Right ventricle myocardium inferior (tissue), 1 donor: ENCODE measurements at places on chromosomes 11 and 22.

GRCh38 chr11:93474123-93474522 is 69.1 kb downstream of the SMCO4 start:
- no peak for DNase-seq

- DNase-seq, result no peak
Measured at GRCh38 chr11:32433101-32433913, 2.0 kb downstream of the WT1 start.

GRCh38 chr11:103007521-103007920 is 52.0 kb upstream of the MMP13 start:
- DNase-seq, result no peak

DNA sequence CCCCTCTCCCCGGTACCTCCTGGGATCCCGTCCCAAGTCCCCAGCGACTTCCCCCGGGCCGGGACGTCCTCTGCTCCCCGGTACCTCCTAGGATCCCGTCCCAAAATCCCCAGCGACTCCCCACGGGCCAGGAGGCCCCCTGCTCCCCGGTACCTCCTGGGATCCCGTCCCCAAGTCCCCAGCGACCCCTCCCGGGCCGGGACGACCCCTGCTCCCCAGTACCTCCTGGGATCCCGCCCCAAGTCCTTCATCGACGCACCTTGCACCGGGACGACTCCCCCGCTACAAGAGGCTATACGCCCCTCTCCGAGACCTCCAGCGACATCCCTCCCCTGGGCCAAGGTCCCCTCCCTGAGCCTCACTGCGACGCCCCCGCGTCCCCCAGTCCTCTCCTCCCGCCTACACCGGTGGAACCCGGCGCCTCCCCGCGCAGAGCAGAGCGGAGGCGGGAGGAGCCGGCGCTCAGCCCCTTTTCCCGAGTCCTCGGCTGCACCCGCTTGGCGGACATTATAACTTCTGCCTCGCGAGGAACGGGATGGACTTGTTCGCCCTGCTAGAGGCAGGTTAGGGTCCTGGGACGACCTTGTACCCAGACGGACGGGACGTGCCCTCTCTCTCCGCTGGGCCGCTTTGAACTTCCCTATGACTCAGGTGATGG is 912 bp downstream of the KREMEN1 start:
- peak; percentile 82 for DNase-seq

GRCh38 chr11:113163291-113164030 is 150.9 kb upstream of the TTC12 start:
- DNase-seq, result no peak

DNA sequence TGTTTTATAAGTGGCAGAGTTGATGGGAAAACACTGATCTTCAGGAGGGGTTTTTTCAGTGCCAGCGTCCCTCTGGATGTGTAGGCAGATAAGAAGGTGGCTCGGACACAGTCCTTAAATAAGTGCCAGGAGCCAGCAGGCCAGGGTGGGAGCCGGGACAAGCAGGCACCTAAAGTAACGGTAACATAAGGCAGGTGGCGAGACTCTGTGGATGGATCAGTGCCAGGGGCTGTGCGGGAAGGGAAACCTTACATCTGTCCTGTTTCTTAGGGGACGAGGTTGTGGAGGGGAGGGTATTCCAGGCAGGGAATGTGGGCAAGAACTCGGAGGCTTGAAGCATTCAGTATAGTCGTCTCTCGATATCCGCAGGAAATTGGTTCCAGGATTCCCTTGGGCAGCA is 15.9 kb downstream of the BCR start:
- no peak for DNase-seq

GRCh38 chr22:50138041-50138440 is 32.5 kb upstream of the PANX2 start:
- DNase-seq, result no peak

GRCh38 chr11:101030015-101030414 is 99.6 kb downstream of the PGR start:
- DNase-seq, result no peak

DNA sequence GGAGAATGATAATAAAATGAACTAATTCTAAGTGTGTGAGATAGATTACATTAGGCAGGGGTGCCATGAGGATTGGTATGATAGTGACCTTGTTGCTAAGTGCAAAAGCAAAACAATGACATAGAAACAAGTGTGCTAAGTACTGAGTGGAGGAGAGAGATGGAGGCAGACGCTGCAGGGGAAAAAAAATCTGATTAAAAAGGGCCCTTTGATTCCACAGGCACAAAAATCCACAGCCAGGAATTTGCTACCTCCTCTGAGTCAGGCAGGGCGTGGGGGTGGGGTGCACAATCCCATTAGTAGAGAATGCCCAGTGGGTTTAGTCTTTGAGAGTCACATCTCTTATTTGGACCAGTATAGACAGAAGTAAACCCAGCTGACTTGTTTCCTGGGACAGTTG is at the start of gene CNTF:
Gene CNTF (plus strand): TSS at position 322 of the 400 bp plus-strand sequence. CDS start 88 bp downstream, outside the sequence.
- no peak for DNase-seq

DNA sequence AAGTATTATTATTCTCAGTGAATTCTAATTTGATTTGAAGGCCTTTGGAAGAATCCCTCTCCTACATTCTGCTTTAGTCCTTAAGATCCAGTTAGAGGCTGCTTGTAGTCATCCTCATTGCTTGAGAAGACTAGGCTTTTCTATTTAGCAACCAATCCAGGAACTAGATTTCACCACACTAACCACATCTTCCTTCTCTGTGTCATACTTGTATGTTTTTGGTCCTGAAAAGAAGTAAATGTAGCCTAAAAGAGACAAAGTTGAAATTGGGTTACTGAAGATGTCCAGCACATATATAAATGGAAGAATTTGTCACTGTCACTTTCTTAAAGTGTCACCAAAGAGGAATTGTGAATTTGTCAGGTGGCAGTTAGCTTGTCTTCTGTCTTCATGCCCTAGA is 46.6 kb upstream of the MMP7 start:
- DNase-seq, result no peak

DNA sequence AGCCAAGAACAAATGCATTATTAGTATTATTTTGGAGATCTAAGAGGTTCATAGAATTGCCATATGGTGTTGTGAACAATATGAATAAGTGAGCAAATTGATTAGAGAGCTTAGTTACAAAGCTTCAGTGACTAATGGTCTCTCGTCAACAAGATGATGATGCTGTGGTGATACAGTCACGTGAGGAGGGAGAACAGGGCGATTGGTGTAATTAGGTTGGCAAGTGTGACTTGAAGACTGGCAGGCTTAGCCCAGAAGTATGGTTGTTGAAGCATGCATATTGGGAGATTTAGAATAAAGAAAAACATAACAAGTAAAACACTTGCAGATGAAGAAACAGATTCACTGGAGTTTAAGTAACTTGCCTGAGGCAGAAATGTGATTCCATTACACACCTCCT is 100.6 kb upstream of the SORL1-AS1 start:
- DNase-seq, result no peak

GRCh38 chr11:126359431-126360048 is 4.1 kb downstream of the ST3GAL4 start:
- DNase-seq, result peak; percentile 85

GRCh38 chr11:69563946-69564775 is 76.8 kb upstream of the CCND1 start:
- DNase-seq, result no peak

DNA sequence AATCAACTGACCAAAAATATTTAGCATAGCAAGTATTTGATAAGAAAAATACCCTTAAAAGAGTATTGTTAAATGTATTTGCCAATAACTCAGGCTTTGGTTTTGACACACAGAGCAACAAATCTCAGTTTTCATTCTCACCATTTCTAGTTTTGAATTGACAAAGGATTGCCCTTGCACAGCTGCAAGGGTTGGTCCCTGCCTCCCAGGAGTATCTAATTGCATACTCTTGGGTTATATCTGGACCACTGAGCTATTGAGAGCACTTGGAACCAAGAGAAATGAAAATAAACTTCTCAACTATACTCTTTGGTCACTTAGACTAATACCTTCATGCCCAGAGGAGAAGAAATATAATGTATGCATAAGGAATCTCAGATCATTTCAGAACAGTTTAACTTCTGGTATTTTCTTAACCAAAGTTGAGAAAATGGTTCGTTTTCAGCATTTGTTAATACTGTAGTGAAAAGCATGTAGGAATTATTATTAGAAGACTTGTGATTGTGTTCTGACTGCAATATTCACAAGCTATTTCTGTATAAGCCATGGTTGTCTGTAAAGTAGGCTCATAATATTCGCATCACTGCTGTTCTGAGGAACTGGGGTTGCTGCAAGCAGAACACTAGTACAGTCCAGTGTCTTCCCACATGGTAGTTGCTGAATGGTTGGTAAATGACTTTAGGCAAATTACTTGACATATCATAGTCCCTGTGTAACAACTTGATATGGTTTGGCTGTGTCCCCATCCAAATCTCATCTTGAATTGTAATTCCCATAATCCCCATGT is 7.9 kb downstream of the C2CD3 start:
- no peak for DNase-seq

DNA sequence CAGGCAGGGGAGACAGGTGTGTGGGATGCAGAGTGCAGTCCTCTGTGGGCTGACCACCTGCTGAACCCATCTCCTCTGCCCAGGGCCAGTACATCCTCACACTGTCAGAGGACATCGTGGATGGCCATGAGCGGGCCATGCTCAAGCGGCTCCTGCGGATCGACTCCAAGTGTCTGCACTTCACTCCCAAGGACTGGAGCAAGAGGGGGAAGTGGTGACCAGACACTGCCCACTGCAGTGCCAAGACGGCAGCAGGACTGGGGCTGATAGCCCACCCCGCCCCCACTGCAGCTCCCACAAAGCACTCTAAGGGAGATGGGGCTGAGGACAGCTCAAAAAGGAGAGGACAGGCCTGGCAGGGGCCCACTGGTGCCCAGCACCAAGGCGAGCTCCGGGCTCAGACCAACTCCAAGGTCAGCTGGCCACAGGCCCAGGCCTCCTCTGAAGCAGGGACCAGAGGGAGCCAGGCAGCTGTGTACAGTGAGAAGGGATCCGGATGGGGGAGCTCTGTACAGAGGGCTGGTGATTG is 1.6 kb downstream of the RNASEH2C start:
- DNase-seq, result no peak

DNA sequence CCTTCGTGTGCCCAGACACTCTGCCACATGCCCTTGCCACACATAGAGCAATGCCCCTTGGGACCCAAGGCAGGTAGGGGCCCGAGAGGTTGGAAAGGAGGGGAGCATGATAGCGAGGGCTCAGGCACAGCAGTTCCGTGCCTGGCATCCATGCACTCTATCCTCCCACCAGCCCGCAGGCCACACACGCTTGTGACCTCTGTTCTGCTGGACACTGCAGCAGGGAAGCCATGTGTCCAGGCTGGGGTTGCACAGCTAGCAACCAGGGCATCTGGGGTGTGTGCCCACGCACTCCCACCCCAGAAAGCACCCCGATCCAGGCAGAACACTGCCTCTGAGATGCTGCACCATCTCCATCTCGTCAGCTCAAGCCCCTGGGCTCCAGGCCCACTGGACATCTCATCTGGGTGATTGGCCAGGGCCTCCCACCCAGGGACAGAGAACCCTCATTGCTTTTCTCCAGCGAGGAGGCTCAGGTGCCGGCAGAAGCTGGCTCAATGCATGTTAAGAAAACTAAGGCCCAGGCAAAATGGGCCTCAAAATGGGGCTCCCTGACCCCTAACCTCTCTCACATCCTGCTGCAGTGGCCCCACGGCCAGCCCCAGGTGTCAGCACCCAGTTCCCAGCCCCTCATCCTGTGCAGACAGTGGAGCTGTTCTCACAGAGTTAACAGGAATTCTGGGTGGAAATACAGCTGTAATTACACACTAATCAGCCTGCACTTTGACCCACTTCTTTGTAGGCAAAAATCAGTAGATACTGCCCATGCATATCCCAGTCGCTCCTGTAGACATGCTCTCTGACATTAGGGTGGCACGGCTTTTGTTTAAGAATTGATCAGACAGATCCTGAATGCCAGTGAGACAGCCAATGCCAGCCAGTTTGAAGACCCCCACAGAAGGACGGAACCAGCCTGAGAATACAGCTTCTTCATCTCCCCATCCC is 173.9 kb upstream of the B3GAT1 start:
- DNase-seq, result no peak

DNA sequence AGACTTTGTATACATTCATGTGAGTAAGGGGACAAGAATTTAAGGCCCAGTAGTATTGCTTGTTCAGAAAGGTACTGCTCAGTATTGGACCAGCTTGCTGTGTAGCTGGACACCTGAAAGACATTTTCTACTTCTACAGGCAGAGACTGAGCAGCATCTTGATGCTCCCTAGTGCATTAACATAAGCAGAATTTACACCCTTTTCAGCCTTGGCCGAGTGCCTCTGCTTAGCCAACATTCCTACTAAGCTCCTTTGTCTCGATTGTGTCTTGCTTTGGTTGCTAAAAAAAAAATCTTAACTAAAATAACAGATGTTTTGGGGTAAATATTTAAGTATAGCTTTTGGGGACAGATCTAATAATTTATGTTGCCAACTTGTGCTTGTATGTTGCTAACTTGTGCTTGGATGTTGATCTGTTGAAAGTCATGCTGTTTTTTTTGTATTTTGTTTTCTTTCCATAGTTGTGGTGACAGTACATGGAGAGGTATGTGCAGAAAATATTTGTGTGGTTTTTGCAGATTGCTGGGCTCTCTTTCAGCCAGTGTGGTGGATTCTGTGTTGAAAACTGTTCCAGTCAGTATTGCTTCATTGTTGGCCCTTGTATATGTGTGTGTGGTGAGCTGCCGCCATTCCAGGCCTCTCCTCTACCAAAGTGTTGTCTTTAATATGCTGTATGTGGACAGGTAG is 3.7 kb downstream of the PTS start:
- no peak for DNase-seq

DNA sequence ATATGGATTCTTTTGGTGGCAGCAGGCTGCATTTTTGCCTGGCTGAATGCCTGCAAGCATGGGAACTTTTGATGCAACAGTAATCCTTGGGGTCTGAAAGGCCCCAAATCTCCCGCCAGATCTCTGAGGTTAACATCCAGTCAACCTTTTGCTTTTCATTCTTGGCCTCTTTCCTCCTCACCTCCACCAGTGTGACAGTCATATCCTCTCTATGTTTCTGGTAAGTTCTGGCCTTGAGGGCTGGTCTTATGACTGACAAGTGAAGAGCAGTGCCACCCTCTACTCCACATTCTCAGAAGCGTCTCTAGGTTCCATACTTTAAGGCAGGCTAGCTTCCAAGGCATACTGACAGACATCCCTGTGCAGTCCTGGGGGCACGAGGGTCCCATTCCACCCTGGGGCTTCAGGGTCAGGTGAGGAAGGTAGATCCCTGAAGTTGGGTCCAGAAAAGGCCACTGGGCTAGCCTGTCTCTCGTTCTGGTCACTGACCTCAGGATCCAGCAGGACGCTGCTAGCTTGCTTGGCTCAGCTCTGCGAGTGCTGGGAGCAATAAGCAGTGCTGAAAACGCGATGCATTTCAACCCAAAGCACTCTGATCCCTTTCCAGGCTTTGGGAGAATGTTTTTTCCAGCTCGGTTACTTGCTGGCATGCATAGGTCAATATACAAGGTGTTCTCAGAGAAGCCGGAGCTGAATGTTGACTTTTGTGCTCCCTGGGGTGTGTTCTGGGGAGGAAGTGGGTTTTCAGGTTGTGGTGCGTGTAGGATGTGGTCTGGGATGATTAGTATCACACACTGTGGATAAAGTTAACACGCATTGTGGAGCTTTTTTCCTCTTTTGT is 75.2 kb downstream of the PTPRJ start:
- no peak for DNase-seq

GRCh38 chr22:21959274-21960074 is 6.8 kb upstream of the PPM1F start:
- DNase-seq, result no peak
